T-helper 2 cell treated with Interferon-gamma antibody and Interleukin-4, amounts not matched to agents 5 μg/mL and 100 μg/mL, for 36 hours (primary cell): ENCODE measurements at places on chromosomes 4 and X.

GRCh38 chr4:129378364-129378763 lies 282.4 kb downstream of the C4orf33 start:
- no peak for DNase-seq

GRCh38 chrX:152923599-152923998 lies 25.7 kb downstream of the ZNF185 start:
- no peak for DNase-seq

DNA sequence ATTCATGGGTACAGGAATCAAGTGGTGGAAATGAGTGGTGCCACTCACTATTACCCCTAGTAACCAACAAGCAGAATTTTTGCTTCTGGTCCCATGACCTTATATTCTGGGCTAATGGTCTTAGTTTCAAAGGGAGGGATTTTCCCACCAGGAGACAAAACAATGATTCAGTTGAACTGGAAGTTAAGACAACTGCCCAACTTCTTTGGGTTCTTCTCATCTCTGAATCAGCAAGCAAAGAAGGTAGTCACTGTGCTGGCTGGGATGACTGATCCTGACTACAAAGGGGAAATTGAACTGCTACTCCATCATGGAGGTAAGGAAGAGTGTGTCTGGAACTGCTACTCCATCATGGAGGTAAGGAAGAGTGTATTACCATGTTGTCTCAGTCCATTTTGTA lies 87.2 kb downstream of the IL13RA2 start:
- DNase-seq, result no peak

DNA sequence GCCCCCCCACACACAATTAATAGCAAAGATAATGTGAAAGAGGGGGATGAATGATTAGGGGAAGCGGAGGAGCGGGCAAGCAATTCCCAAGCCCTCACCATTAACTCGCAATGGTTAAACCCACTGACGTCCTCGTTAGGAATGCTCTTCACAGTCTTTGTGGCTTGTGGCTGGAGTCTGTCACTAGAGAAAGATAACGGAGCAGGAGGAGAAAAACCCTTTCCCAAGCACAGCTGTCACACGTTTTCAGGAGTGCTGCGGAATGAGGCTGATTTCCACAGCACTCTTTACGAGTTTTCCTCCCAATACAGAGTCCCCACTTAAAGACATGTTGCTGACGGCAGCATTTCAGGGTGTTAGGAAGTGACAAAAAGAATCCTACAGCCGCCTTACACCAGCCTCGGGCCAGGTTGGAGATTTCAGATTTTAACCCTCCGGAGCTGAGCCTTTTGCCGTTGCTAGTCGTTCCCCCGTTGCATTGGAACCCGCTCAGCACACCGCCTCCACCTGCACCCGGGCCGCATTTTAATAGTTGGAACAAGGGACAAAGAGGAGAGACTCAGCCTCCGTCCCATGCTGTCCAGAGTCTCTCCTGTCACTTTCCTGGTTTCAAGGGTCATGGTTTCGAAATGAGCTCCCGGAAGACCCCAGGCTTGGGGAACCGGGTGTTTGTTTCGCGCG lies 92.2 kb downstream of the GEMIN8 start:
- no peak for DNase-seq

DNA sequence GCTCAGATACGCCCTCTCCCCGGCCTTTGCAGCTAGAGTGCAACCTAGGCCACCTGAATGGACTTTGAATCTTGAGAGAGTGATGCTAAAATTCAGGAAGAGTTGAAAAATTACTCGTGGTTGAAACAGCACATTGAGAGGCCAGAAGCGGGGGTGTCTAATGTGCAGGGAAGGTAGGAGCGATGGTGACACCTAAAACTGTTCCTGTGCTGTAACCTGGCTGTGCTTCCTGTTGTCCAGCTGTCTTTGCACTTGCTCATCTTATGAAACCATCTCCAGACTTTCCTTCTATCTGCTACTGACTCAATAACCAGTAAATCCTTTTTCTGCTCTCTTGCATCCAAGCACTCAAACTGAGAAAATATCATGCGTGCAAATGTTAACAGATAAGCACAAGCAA lies 106.4 kb upstream of the RPS6KA3 start:
- no peak for DNase-seq

DNA sequence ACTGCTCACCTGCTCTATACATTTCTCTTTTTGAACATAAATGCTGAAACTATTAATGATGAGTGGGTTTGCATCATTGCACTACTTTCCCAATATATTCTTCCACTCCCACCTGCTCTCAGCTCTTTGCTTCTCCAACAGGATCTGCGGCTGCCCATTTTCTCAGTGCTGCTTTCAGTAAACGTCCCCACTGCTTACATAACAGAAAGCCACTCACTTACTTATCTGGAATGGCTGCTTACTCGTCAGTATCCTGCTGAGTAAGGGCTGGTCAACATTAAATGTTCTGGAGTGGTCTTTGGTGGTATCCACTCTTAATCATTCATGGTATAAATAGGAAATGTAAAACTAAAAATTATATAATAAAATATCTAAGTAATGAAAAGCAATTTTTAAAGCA lies 112.8 kb upstream of the HPF1 start:
- no peak for DNase-seq

DNA sequence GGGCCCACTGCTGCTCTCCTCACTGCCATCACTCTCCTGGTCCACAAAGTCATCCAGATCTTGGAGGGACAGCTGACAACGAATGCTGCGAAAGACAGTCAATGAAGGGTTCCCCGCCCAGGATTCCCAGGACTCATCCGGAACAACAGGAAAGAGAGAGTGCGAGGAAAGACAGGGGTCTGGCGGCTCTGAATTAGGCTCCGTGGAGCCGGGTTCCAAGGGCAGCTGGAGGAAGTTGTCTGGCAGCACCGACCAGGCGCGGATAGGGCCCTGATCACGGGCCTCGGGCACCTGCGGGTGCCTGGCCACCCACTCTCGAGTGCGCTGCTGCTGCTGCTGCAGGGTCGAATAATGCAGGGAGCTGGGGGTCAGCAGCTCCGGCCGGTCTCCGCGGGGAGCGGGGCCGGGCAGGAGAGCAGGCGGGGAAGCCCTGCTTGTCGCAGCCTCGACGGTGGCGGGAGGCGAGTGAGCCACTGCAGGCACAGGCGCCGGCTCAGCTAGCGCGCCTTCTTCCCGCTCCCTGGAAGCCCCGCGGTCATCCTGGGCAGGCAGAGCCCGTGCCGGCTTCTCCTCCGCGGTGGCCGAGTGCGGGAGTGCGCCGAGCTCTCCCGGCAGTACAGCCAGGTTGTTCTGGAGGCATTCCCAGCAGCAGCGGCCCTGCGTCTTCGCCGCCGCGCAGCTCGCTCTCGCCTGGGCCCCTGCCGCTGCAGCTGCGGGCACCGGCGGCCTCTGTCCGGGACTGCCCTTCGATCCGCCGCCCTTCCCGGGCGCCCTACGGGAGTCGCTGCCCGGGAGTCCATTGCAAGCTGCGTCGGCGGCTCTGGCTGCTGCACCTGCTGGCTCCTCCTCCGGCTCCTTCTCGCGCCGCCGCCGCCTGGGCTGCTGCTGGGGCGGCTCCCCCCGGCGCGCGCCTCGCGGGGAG lies 1.1 kb downstream of the SOWAHB start:
- DNase-seq, result no peak

DNA sequence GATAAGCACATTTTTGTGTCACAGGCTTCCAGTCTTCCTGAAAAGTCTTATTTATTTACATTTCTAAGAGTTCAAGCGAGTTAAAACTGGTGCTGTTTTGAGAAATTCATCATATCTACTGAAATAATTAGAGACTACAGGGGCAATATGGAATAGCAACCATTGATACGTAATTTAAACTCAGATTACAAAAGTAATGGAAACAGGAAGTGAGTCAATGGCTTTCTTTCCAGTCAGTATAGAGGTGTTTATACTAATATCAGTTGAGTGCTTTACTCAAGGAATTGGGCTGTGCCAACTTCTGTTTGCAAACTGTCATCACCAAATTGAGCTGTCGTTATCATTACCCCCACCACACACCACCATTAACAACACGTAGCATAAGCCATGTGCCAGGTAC lies 222.7 kb downstream of the COL25A1 start:
- DNase-seq, result no peak

GRCh38 chr4:118270492-118270891 lies 82.3 kb downstream of the PRSS12 start:
- DNase-seq, result no peak

DNA sequence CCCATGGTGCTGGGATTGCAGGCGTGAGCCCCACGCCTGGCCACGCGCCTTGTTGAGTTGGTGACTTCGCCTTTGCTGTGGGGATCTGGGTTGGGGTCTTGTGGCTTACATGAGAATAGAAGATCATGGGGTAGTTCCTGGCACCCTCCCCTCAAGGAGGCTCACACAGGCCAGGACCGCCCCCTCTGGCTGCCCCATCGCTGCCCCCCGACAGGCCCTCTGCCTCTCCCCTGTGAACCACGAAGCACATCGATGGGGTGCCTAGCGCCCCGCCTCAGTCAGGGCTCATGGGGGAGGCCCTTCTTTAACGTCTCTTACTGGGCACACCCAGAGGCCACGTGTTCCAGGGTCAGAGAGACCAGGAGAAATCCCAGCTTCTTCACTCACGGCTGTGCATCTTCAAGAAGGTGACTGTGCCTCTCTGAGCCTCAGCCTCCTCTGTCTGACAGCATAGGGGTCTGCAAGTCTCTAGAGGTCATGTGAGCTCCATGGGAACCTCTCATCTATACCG lies 23.6 kb upstream of the SPON2 start:
- no peak for DNase-seq

GRCh38 chr4:105978684-105979296 lies 83.5 kb downstream of the NPNT start:
- DNase-seq, result no peak

DNA sequence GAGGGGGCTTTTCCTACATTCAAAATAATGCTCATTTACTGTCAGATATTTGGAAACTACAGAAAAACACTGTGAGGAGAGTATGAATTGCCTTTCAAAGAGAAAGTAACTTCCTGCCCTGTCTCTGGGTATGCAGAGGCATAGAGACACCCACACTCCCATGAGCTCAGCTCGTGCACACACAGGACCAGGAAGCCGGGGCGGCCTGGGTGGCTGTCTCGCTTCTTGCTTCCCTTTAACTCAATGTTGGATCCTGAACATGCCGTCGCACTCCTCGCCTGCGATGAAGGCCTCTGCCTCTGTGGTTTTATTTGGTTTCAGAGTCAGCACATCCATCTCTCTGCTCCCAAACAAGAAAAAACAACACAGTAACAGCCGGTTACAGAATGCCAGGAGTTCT lies 40.1 kb upstream of the GPR78 start:
- DNase-seq, result no peak

DNA sequence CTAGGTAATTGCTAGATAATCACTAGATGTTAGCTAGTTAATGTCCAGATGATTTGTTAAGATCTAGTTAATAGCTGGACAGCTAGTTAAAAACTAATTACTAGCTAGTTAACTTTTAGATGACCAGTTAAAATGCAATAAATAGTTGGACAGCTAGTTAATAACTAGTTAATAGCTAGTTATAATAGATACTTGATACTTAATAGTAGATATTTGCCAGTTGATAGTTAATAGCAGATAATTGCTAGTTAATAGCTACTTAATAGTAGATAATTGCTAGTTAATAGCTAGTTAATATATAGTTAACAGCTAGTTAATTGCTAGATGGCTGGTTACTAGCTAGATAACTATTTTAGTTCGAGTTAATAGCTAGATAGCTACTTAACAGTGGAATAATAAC lies 631.4 kb upstream of the CT83 start:
- no peak for DNase-seq

- DNase-seq, result no peak
These were observed 18.9 kb upstream of the NKRF start for GRCh38 chrX:119624951-119625668.

DNA sequence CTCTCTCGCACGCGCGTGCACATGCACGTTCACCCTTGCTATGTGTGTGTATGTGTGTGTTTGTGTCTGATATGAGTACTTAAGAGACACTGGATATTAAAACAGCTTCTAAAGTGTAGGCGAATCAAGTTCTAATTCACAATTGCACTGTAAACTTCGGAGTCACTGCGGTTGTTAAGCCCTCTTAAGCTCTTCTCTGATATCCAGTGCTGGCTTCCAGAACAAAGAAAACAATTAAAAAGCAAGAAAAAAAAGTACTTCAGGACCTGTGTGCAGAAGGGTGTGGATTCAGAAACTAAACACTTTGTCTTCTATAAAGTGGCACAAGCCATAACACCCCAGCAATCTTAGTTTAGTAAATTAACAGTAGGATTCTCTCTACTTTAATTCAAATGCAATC lies 300.2 kb downstream of the PCDH7 start:
- no peak for DNase-seq

- no peak for DNase-seq
These were observed 135.7 kb upstream of the SCML1 start for GRCh38 chrX:17601441-17602200.

GRCh38 chr4:123353656-123354055 lies 42.9 kb upstream of the SPRY1 start:
- no peak for DNase-seq

GRCh38 chrX:17038277-17038676 lies 91.8 kb downstream of the REPS2 start:
- DNase-seq, result no peak

DNA sequence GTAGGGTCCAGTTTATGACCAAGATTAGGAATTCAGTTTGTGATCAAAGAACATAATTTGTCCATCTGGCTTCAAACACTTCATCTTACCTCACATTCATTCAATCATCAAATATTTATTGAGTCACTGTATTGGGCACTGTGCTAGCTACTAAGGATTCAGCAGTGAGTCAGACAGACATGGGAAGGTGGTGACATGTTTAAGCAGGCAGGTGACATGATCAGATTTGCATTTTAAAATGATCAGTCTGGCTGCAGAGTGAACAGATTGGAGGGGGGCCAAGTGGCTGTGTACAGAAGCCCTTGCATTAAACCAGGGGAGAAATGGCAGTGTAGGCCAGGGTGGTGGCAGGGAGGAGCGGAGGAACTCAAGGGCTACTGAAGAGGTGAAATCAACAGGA lies 25.1 kb upstream of the APLN start:
- no peak for DNase-seq

GRCh38 chr4:84503495-84504437 lies 4.7 kb upstream of the NKX6-1 start:
- no peak for DNase-seq

DNA sequence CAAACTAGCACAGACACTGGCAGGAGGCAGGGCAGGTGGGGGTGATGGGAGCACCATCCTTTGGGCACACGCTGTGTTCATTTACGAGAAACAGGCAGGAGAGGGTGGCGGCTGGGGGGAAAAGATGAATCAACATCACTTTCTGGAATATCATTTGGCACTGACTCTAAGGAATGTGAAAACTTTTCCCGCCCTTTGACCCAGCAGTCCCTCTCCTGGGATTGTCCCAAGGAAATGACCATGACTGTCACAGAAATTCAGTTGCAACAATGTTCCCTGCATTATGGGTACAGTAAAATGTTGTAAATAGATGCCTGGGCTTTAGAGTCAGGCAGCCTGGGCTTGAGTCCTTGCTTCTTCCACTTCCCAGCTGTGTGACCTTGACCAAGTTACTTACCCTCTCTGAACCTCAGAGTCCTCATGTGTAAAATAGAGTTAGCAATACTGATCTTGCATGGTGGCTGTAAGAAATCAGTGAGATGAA lies 58.6 kb downstream of the ABLIM2 start:
- no peak for DNase-seq
